Karpas-422 (cell line): ENCODE measurements at places on chromosomes 12 and 14. TPM values are rescaled to one million over a fixed set of nuclear protein-coding genes. Genes with fewer than 3 reads are reported as not detected.
A peak's percentile ranks its signal among the peaks of the same experiment; 100 is the strongest.

DNA sequence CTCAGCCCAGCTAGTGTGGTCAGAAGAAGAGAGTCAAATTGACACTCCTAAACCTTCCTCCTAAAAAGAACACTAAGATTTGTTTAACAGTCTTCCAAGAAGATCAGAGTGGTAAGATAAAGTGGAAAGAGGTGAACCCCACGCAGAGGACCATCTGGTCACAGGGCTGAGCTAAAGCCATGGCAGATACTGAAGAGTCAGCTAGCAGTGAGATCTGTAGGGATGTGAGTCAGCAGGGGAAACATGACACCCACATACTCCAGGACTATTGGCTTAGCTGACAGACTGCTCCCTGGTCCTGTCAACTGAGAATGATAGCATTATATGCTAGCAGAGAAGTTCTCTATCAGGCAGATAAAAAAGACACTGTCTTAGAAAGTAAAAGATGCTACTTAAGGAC lies 269.4 kb upstream of the ALG10 start:
- H3K4me3 ChIP-seq, result no peak overlapping the region
- no peak overlapping the region for H3K27ac ChIP-seq
- H3K4me1 ChIP-seq, result no peaks in the 10 kb centered on the region
- no peaks in the 10 kb centered on the region for H3K27me3 ChIP-seq
- H3K36me3 ChIP-seq, result no peaks in the 10 kb centered on the region

DNA sequence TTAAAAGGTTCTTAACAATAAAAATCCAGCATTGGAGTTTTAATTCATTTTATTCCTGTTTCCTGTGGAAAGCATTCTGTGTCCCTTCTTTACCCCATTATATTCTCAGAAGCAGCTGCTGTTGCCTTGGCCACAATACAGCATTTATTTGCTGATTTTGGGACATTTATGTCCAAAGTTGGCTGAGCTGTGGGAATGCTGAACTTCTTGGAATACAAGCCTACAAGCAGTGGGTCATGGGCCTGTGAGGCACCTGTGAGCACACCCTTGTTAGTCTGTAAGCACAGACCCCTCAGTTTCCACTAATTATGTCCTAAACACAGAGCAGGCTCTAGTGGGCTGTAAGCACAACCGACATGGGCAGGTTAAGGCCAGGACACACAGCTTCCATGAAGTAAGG lies 122.2 kb upstream of the IGF1 start:
- no peaks in the 10 kb centered on the region for H3K36me3 ChIP-seq
- no peaks in the 10 kb centered on the region for H3K4me1 ChIP-seq
- no peaks in the 10 kb centered on the region for H3K27me3 ChIP-seq
- no peak overlapping the region for H3K27ac ChIP-seq
- no peak overlapping the region for H3K4me3 ChIP-seq

GRCh38 chr12:18908191-18908590 lies 170.3 kb downstream of the CAPZA3 start:
- no peaks in the 10 kb centered on the region for H3K27me3 ChIP-seq
- DNase-seq, result no peak
- no peak overlapping the region for H3K27ac ChIP-seq

- no peaks in the 10 kb centered on the region for H3K36me3 ChIP-seq
- no peak overlapping the region for H3K4me3 ChIP-seq
- H3K27ac ChIP-seq, result no peak overlapping the region
- peaks cover 10% of the 10 kb centered on the region for H3K4me1 ChIP-seq
- no peak for DNase-seq
These were observed 13.0 kb downstream of the TMEM52B start for GRCh38 chr12:10191865-10192264.

Gene PLEKHG7
- total RNA-seq, result not detected in 2 replicates

GRCh38 chr12:77152623-77153193 lies 87.3 kb upstream of the E2F7 start:
- no peaks in the 10 kb centered on the region for H3K36me3 ChIP-seq
- no peak overlapping the region for H3K4me3 ChIP-seq
- H3K4me1 ChIP-seq, result no peaks in the 10 kb centered on the region
- no peak overlapping the region for H3K27ac ChIP-seq
- no peak for DNase-seq
- H3K27me3 ChIP-seq, result no peaks in the 10 kb centered on the region

DNA sequence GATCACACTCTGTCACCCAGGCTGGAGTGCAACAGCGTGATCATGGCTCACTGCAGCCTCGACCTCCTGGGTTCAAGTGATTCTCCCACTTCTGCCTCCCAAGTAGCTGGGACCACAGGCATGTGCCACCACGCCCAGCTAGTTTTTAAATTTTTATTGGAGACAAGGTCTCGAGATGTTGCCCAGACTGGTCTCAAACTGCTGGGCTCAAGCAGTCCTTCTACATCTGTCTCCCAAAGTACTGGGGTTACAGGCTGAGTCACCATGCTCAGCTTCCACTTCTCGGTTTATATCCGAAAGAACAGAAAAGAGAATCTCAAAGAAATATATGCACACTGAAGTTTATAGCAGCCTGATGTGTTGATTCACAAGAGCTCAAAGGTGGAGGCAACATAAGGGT lies 107.5 kb downstream of the SCARB1 start:
- peaks cover 7% of the 10 kb centered on the region; the same call in 1 of the 2 replicates for H3K36me3 ChIP-seq
- peak overlapping the region; percentile 98 for H3K27ac ChIP-seq
- peaks cover 75% of the 10 kb centered on the region for H3K4me1 ChIP-seq
- DNase-seq, result no peak
- H3K27me3 ChIP-seq, result no peaks in the 10 kb centered on the region

GRCh38 chr14:97441740-97442362 lies 644.7 kb downstream of the VRK1 start:
- DNase-seq, result no peak
- H3K4me3 ChIP-seq, result no peak overlapping the region
- H3K4me1 ChIP-seq, result peaks cover 12% of the 10 kb centered on the region
- H3K27ac ChIP-seq, result no peak overlapping the region

DNA sequence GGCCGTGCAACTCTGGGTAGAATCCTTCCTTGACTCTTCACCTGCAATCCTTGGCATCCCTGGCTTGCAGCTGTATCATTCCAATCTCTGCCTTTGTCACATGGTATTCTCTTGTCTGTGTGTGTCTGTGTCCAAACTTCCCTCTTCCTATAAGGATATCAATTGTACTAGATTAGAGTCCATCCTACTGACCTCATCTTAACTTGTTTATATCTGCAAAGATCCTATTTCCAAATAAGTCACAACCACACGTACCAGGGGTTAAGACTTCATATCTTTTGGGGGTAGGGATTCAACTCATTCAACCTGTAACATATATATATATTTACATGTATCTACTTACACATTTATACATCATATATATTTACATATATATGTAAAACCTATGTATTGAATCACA lies 29.6 kb upstream of the RASSF3 start:
- H3K27ac ChIP-seq, result no peak overlapping the region
- no peak overlapping the region for H3K4me3 ChIP-seq
- H3K36me3 ChIP-seq, result no peaks in the 10 kb centered on the region
- no peak for DNase-seq

DNA sequence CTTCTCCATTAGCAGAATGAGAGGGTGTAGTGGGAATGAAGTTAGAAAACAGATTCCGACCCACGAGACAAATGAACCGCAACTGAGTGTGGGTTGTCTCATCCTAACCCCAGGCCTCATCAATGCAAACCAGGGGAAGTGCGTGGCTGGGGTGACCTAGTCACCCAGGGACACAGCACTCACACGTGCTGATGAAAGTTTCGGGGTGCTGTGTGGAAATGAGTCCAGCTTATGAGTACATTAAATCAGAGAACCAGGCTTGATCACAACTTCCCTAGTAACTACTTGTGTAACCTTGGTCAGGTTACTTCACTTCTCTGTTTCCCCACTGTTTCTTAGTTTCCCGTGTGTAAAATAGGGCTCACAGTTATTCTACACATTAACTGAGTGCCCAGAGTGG lies 95.4 kb upstream of the CDKN3 start:
- no peak overlapping the region for H3K4me3 ChIP-seq
- no peaks in the 10 kb centered on the region for H3K4me1 ChIP-seq
- no peak overlapping the region for H3K27ac ChIP-seq
- H3K36me3 ChIP-seq, result no peaks in the 10 kb centered on the region
- H3K27me3 ChIP-seq, result peaks cover 5% of the 10 kb centered on the region; the same call in 1 of the 2 replicates

DNA sequence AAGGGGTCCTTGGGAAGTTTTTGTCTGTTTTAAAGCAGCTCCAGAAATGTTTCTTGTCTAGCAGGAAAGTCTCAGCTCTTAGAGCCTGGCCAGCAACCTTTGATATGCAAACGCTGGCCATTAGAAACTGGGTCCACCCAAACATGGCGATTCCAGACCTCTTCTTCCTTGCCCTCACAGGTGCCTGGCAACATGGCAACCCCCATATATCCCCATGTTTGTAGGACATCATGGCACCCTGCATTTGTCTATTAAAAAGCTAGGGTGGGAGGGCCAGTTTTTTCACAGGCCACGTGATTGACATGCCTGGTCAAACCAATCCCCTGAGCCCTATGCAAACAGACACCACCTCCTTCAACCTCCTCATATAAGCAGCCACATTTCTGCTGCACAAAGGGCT lies 848.7 kb upstream of the FOXG1 start:
- no peaks in the 10 kb centered on the region for H3K36me3 ChIP-seq
- no peak for DNase-seq
- no peak overlapping the region for H3K4me3 ChIP-seq
- H3K27ac ChIP-seq, result no peak overlapping the region

Gene HPD
- not detected in 2 replicates for total RNA-seq

- no peak overlapping the region for H3K27ac ChIP-seq
- DNase-seq, result no peak
- no peak overlapping the region for H3K4me3 ChIP-seq
- no peaks in the 10 kb centered on the region for H3K27me3 ChIP-seq
- H3K36me3 ChIP-seq, result no peaks in the 10 kb centered on the region
These were observed 11.7 kb downstream of the LHX5 start for GRCh38 chr12:113459981-113460380.

GRCh38 chr12:115630136-115630535 lies 647.4 kb downstream of the MED13L start:
- no peak overlapping the region for H3K27ac ChIP-seq
- H3K4me3 ChIP-seq, result no peak overlapping the region
- H3K27me3 ChIP-seq, result no peaks in the 10 kb centered on the region
- no peaks in the 10 kb centered on the region for H3K4me1 ChIP-seq

GRCh38 chr14:73176685-73177084 lies 40.4 kb downstream of the PSEN1 start:
- no peaks in the 10 kb centered on the region for H3K27me3 ChIP-seq
- H3K4me1 ChIP-seq, result peaks cover 17% of the 10 kb centered on the region
- DNase-seq, result no peak
- no peak overlapping the region for H3K27ac ChIP-seq
- no peak overlapping the region for H3K4me3 ChIP-seq

DNA sequence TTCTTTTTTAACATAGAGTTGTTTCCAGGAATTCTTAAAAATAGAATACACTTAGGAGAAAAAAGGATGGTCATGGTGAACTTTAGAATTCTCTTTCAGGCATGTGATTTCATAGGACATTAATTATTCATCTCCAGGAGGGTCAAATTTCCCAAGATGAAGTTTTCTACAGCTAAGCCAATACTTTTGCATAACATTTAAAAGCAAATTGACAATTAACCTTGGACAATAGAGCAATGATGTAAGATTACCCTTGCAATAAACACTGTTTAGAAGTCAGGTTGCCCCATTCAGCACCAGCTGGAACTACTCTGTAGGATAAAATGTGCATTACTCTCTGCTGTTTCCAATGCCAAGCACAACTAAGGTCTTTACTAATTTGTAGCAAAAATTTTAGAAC lies 49.5 kb downstream of the SIX1 start:
- H3K4me3 ChIP-seq, result no peak overlapping the region
- no peak for DNase-seq
- peaks cover 8% of the 10 kb centered on the region; the same call in 1 of the 2 replicates for H3K4me1 ChIP-seq
- H3K27ac ChIP-seq, result no peak overlapping the region

Gene KLRG1
- total RNA-seq, result 9.1 and 34.7 TPM in 2 replicates

DNA sequence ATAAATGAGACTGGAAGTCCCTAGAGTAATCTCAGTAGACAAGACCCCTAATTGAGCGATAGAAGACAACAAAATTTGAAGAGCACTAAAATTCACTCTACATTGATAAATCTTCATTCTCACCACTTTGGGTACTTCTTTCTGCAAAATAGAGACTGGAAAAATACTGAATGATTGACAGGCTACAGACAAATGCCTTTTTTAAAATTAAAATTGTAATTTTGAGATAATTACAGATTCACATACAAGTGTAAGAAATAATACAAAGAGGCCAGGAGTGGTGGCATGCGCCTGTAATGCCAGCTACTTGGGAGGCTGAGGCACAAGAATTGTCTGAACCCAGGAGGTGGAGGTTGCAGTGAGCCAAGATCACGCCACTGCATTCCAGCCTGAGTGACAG lies 4.5 kb upstream of the CORO1C start:
- no peaks in the 10 kb centered on the region for H3K36me3 ChIP-seq
- no peak for DNase-seq
- no peak overlapping the region for H3K27ac ChIP-seq

DNA sequence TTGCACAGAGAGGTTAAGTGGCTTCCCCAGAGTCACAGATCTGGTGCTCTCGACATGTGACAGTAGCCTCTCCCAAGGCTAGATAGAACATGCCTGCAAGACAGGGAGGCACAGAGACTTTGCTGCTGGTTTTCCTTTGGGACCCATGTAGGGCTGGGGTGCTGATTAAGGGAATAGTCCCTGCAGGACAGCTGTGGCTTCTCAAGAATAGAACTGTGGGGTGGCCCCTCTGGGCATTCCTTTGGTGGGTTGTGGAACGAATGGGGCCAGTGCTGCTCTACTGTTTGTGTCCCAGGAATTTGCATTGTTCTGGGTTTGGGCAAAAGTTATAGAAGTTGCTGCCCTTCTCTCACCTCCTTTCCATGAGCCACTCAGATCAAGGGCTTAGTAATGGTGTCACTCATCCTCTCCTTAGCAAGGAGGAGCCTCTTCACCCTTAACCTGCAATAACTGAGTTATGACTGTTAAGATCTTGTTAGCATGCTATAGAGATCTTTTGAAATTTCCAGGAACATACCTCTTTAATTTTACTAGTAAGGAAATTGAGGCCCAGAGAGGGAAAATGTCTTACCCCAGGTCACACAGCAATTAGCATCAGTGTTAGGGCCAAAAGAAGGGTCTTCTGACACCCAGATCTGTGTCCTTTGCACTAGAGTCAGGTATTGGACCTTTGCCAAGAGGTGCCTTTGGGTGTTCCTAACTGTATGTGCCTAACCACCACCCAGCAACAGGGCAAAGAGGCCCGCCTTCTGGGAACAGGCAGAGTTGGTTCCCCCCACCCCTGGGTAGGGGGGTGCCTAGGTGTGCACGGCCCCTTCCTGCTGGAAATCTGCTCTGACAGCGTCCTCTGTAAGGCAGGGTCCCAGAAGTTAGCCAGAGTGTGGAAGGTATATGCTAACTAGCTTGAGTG lies 31.4 kb downstream of the CD9 start:
- no peaks in the 10 kb centered on the region for H3K27me3 ChIP-seq
- H3K27ac ChIP-seq, result no peak overlapping the region

DNA sequence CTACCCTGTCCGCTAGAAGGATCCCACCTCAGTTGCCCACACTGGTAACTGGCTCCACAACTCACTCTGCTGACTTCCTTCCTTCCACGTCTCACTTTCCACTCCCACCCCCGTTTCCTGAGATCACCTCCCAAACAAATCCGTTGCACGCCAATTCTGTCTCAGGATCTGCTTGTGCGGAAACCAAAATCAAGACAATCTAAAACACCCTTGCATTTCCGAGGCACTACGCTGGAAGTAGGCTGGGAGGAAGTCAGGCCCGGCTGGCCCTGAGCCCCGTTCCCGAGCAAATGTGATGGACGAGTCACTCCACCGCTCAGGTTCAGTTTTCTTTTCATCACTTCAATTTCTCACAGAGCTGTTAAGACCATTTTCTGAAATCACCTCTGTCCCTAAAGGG lies 23.1 kb downstream of the ABCB9 start:
- no peak overlapping the region for H3K27ac ChIP-seq
- no peak overlapping the region for H3K4me3 ChIP-seq
- no peaks in the 10 kb centered on the region for H3K27me3 ChIP-seq
- no peaks in the 10 kb centered on the region for H3K36me3 ChIP-seq

GRCh38 chr12:29234965-29235626 lies 86.0 kb downstream of the FAR2 start:
- H3K4me1 ChIP-seq, result no peaks in the 10 kb centered on the region
- DNase-seq, result no peak
